Naive thymus-derived CD8-positive, alpha-beta T cell (primary cell): ENCODE measurements at places on chromosomes 6 and 20.

- no peaks in the 10 kb centered on the region for H3K4me1 ChIP-seq
- H3K27ac ChIP-seq, result no peak overlapping the region
- DNase-seq, result no peak
- no peaks in the 10 kb centered on the region for H3K36me3 ChIP-seq
Measured at GRCh38 chr6:126947070-126947469, 171.4 kb upstream of the RSPO3 start.

DNA sequence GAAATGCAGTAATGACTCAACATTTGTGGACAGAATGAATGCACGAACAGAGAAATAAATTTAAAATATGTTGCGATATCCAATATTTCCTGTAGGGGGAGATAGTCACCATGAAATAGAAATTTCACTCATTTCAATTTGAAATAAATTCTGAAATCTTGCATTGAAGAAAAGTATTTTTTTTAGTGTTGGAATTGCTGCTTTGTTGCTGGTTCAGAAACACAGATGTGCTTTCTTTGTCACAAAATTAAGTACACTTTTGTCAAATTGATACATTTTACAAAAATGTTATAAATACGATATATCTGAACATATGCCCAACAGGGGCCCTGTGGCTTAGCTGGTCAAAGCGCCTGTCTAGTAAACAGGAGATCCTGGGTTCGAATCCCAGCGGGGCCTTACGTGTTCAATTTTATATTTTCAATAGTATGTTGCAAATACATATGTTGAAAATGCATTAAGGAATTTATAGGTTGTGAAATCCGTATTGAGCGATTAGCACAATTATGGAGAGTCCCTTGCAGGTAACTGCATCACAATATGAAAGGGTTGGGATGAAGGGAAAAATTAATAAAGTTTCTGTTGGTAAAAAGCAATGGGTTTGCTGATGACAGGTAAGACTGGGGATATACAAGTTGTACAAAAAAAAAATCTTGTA lies 85.4 kb upstream of the PRSS16 start:
- DNase-seq, result peak; percentile 63
- H3K4me1 ChIP-seq, result peaks cover 16% of the 10 kb centered on the region
- H3K27ac ChIP-seq, result no peak overlapping the region
- no peaks in the 10 kb centered on the region for H3K36me3 ChIP-seq
- no peak overlapping the region for H3K4me3 ChIP-seq

DNA sequence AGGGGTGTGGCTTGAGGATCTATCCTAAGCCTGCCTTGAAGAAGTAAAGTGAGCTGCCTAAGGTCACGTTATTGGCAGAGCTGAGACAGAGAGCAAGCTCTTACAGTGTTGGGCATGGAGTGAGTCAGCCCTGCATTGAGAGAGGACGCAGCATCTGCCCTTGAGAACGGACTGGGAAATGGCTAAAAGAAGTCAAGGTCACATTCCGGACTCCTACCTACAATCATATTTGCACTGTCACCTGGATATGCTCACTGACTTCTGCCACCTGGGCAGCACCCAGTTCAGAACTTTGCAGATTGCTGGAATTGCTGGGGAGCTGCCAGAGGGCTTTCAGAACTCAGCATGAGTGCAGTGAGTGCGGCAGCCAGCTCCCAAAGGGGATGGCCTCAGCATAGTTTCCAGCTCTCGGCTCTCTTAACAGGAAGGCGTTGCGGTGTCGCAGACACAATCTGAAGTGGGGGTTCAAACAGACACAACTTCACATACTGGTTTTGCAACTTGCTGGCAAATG lies 199.3 kb upstream of the SGK1 start:
- no peak overlapping the region for H3K4me3 ChIP-seq
- no peak overlapping the region for H3K27ac ChIP-seq
- DNase-seq, result no peak
- H3K4me1 ChIP-seq, result peaks cover 26% of the 10 kb centered on the region
- no peaks in the 10 kb centered on the region for H3K27me3 ChIP-seq
- no peaks in the 10 kb centered on the region for H3K36me3 ChIP-seq

DNA sequence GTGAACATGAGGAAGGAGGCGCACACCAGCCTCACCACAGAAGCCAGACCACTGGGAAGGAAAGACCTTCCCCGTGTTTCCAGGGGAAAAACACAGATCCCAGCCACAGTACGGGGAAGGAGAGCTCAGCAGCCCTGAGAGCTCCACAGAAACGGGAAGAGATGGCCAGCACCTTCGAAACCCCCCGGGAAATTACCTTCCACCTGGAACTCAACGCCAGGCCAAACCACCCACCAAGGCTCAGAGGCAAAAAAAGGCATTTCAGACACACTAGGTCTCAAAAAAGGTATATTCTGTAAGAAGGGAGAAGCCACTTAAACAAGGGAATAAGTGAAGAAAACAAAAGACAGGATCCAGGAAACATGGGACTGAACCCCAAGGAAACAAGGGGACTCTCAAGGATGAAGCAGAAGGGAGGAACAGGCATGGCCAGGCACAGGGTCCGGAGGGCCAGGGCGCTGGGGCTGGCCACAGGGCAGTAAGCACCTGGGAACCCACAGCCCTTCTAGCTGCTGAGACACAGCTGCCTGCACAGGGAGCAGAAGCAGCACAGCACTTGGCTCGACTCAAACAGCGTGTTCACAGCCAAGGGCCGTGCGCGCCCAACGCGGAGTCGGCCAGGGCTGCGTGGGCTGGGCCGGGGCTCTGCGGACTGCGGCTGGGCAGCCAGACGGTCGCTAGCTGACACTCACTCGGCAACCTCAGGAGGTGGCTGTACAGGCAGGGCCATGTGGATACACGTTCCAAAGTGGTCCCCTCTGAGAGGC lies 44.6 kb downstream of the TAF4 start:
- no peaks in the 10 kb centered on the region for H3K27me3 ChIP-seq
- H3K4me1 ChIP-seq, result peaks cover 39% of the 10 kb centered on the region
- no peak overlapping the region for H3K27ac ChIP-seq
- no peaks in the 10 kb centered on the region for H3K36me3 ChIP-seq
- H3K4me3 ChIP-seq, result no peak overlapping the region

DNA sequence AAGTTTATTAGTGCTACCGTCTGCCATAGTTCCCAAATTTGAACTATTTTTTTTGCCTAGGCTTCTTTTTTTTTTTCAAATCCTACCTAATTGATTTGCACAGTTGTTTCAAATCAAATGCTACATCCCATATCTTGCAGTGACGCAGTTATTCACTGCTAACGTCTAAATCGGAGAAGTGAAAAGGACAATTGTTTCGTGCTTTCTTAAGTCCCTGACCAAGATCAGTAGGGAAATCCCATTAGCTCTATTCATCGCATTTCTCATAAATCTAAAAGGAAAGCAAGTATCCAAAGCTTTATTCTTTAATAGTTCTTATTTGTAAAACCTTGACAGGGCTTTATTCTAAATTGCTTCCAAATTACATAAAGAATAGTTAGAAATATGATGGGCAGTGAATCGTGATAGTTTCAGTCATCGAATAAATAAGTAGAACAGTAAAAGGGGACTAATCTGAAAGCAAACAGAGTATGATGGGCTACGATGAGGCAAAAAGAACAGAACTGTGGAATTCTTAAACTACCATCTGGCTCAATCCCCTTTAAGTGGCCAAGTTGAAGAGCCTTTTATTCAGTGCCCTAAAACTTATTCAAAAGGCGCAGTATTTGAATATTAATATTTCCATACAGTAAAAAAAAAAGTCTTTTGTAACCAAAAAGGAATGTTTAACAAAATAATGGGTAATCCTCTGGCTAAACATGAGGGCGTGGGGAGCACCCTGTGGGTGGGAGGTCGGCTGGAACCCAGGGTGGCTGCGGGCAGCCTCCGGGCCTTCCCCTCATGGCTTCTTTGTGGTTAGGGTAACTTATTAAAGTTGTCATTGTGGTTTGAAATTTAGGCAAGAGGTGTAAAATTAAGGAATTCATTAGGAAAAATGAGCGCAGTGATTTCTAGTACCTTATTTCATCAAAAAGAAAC lies 3.0 kb upstream of the ARID1B start:
- peaks cover 18% of the 10 kb centered on the region for H3K4me1 ChIP-seq
- H3K27me3 ChIP-seq, result no peaks in the 10 kb centered on the region
- no peak for DNase-seq
- H3K36me3 ChIP-seq, result no peaks in the 10 kb centered on the region
- H3K4me3 ChIP-seq, result no peak overlapping the region
- no peak overlapping the region for H3K27ac ChIP-seq

GRCh38 chr20:32515631-32516101 lies 69.5 kb downstream of the NOL4L start:
- no peak for DNase-seq
- H3K4me1 ChIP-seq, result peaks cover 69% of the 10 kb centered on the region
- H3K27me3 ChIP-seq, result no peaks in the 10 kb centered on the region
- no peaks in the 10 kb centered on the region for H3K36me3 ChIP-seq
- peak overlapping the region; percentile 30 for H3K4me3 ChIP-seq

DNA sequence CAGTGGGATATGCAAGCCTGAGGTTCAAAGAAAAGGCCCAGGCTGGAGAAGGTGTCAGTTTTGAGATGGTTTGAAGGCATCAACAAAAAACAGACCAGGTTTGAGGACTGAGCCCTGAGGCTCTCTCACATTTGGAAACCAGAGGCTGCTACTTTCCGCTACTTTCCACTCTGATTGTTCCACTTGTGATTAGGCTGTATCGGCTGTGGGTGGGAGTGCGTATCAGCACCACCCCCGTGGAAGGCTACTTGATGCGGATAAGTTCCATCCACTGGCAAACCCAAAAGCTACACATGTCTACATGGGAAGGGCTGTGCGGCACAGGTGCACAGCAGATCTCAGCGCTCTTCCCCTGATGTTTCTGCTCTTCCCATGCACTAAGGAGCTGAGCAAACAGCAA lies 198.7 kb downstream of the GMPR start:
- H3K4me1 ChIP-seq, result peaks cover 22% of the 10 kb centered on the region
- no peaks in the 10 kb centered on the region for H3K27me3 ChIP-seq
- H3K27ac ChIP-seq, result peak overlapping the region; percentile 44
- peak overlapping the region; percentile 61 for H3K4me3 ChIP-seq
- no peak for DNase-seq

GRCh38 chr6:40336296-40336695 lies 250.9 kb downstream of the LRFN2 start:
- H3K36me3 ChIP-seq, result no peaks in the 10 kb centered on the region
- H3K27ac ChIP-seq, result no peak overlapping the region
- H3K4me1 ChIP-seq, result peaks cover 3% of the 10 kb centered on the region
- H3K4me3 ChIP-seq, result no peak overlapping the region
- H3K27me3 ChIP-seq, result peaks cover 14% of the 10 kb centered on the region

- no peaks in the 10 kb centered on the region for H3K27me3 ChIP-seq
- peak overlapping the region; percentile 62 for H3K4me3 ChIP-seq
- no peaks in the 10 kb centered on the region for H3K36me3 ChIP-seq
- peak overlapping the region; percentile 93 for H3K27ac ChIP-seq
Measured at GRCh38 chr20:5168651-5169396, 42.0 kb downstream of the CDS2 start.

DNA sequence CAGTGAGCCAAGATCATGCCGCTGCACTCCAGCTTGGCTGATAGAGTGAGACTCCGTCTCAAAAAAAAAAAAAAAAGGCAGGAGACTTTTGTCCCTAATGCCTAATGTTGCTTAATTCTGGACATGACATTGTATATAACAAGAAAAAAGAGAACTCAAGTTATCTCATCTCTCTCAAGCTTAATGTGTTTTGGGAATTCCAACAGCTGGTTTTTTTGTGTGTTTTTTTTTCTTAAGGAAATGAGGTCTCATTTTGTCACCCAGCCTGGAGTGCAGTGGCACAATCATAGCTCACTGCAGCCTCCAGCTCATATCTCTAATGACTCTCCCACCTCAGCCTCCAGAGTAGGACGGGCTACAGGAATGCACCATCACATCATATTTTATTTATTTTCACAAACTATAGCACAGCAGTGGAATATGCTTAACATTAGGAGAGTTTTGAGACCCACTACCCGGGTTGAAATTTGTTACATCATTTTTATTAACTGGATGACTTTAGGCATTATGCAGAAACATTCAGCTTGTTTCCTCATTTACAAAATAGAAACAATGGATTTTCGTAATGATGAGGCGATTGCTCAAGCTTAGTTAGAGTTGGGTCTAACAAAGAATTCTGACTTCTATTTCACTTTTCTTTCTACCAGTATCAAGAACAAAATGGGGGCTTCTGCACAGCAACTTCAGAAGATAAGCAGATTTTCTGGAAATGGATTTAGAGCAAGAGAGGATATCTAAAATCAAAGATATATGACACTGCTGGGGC lies 104.1 kb upstream of the BTN3A2 start:
- H3K4me1 ChIP-seq, result no peaks in the 10 kb centered on the region
- no peak overlapping the region for H3K4me3 ChIP-seq
- no peaks in the 10 kb centered on the region for H3K36me3 ChIP-seq
- no peak overlapping the region for H3K27ac ChIP-seq
- H3K27me3 ChIP-seq, result no peaks in the 10 kb centered on the region
- no peak for DNase-seq

GRCh38 chr6:156563714-156564113 lies 213.5 kb upstream of the ARID1B start:
- peaks cover 4% of the 10 kb centered on the region for H3K27me3 ChIP-seq
- no peak for DNase-seq
- H3K36me3 ChIP-seq, result no peaks in the 10 kb centered on the region
- no peak overlapping the region for H3K4me3 ChIP-seq

- no peak overlapping the region for H3K27ac ChIP-seq
- DNase-seq, result no peak
- no peak overlapping the region for H3K4me3 ChIP-seq
- no peaks in the 10 kb centered on the region for H3K4me1 ChIP-seq
- H3K27me3 ChIP-seq, result no peaks in the 10 kb centered on the region
Measured at GRCh38 chr6:104603108-104603745, 256.5 kb downstream of the HACE1 start.

DNA sequence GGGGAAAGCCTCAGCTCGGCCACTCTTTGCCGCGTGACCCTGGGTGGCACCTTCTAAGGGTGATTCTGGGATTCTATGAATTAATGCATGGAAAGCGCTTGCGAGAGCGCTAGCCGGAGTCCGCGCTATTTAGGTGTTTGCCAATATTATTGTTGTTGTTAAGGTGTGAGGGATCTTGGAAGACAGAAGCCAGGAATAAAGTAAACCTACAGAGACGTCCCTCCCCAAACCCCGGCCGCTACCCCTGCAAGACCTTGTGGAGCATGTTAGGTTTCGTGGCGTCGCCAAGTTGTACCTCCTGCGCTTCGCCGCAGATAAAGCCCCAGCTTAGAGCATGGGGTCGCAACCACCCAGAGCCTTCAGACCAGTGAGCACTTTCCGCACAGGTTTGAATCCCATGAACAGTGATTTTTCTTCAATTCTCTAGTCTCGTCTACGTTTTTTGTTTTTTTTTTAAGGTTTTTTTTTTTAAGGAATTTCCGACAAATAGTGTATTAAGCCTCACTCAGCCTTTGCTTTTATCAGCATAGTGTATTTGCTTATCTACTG lies 16.9 kb upstream of the ZSCAN9 start:
- H3K27ac ChIP-seq, result no peak overlapping the region
- H3K36me3 ChIP-seq, result peaks cover 59% of the 10 kb centered on the region
- peaks cover 85% of the 10 kb centered on the region for H3K27me3 ChIP-seq
- DNase-seq, result no peak
- peak overlapping the region; percentile 68 for H3K4me3 ChIP-seq
- H3K4me1 ChIP-seq, result peaks cover 29% of the 10 kb centered on the region

GRCh38 chr6:70221715-70222438 lies 81.0 kb downstream of the COL9A1 start:
- no peaks in the 10 kb centered on the region for H3K36me3 ChIP-seq
- H3K27ac ChIP-seq, result no peak overlapping the region
- peaks cover 11% of the 10 kb centered on the region for H3K27me3 ChIP-seq
- DNase-seq, result no peak
- H3K4me3 ChIP-seq, result no peak overlapping the region
- no peaks in the 10 kb centered on the region for H3K4me1 ChIP-seq

GRCh38 chr6:28794175-28795002 lies 129.4 kb downstream of the TRIM27 start:
- no peak overlapping the region for H3K4me3 ChIP-seq
- peaks cover 13% of the 10 kb centered on the region for H3K4me1 ChIP-seq
- H3K36me3 ChIP-seq, result peaks cover 8% of the 10 kb centered on the region

GRCh38 chr6:50847890-50848594 lies 29.4 kb downstream of the TFAP2B start:
- no peaks in the 10 kb centered on the region for H3K36me3 ChIP-seq
- H3K4me3 ChIP-seq, result no peak overlapping the region
- DNase-seq, result no peak
- no peaks in the 10 kb centered on the region for H3K4me1 ChIP-seq
- no peak overlapping the region for H3K27ac ChIP-seq
- H3K27me3 ChIP-seq, result peaks cover 38% of the 10 kb centered on the region
